Airway epithelial cell (primary cell): ENCODE measurements at places on chromosomes 3 and 15. TPM values are rescaled to one million over a fixed set of nuclear protein-coding genes. Genes with fewer than 3 reads are reported as not detected.

The PIERCE2 gene
- 0.51 and 1.5 TPM in 2 replicates for total RNA-seq

The RHCG gene
- 274 and 296 TPM in 2 replicates for total RNA-seq

The C15orf62 gene
- 0.99 and 2.4 TPM in 2 replicates for total RNA-seq

The ACTRT3 gene
- total RNA-seq, result 1.7 and 1.9 TPM in 2 replicates

The LMOD3 gene
- total RNA-seq, result not detected in 2 replicates

The HGD gene
- 0.05 TPM in 1 of 2 replicates, not detected in the other for total RNA-seq

The GNAT1 gene
- total RNA-seq, result 0.35 TPM in 1 of 2 replicates, not detected in the other

The PIF1 gene
- total RNA-seq, result 9.5 TPM in 2 replicates

The KIF23 gene
- total RNA-seq, result 27.7 and 28.9 TPM in 2 replicates

The ZBTB47 gene
- total RNA-seq, result 5.7 and 9.1 TPM in 2 replicates

The LMCD1 gene
- total RNA-seq, result 8.4 and 9.7 TPM in 2 replicates

The SLC6A11 gene
- total RNA-seq, result 0.35 and 0.79 TPM in 2 replicates

The HHLA2 gene
- not detected in 2 replicates for total RNA-seq

The C3orf20 gene
- total RNA-seq, result not detected in 2 replicates

The HMCES gene
- 46.8 and 48.3 TPM in 2 replicates for total RNA-seq

The CACNA1D gene
- total RNA-seq, result 0.14 TPM in 1 of 2 replicates, not detected in the other

The GOLGA8M gene
- not detected in 2 replicates for total RNA-seq

The EPHB3 gene
- total RNA-seq, result 12.3 and 23.4 TPM in 2 replicates

The MRAS gene
- 2.0 and 2.7 TPM in 2 replicates for total RNA-seq

The HYAL1 gene
- 29.3 and 29.6 TPM in 2 replicates for total RNA-seq
